KBM-7 (cell line): ENCODE measurements at places on chromosomes 11 and 22.

DNA sequence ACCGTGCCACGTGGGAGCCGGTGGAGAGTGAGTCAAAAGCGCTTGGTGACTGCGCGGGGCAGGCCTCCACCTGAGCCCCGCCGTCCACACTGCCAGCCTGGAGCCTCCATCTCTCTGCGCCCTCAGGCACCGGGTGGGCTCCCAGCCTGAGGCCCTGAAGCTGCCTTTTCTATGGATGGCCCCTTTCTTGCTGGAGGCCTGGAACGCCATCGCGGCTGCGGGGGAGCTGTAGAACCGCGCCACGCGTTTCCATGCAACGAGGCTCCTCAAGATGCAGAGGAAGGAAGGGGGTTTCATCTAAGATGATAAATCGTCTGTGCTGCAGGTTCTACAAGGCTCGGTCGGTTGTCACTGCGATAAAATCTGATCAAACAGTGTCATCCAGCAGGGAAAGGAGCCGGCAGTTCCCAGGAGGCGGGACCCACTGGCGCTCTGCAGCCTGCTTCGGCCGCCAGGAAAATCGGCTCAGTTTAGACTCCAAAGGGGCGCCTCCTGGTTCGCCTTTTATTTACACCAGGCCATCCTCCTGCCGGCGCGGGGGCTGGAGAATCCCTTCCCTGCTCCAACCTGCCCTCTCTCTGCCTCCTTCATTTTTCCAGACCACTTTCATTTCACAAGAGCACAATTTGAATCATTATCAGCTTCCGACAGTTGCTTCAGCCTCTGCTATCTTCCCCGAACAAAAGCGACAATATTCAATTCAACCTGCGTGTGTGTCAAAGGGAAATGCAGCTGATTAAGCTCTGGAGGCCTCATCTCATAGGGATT is 624.4 kb downstream of the BRD1 start:
- no peak for DNase-seq

GRCh38 chr22:38136607-38137006 is 26.1 kb upstream of the BAIAP2L2 start:
- DNase-seq: no peak

DNA sequence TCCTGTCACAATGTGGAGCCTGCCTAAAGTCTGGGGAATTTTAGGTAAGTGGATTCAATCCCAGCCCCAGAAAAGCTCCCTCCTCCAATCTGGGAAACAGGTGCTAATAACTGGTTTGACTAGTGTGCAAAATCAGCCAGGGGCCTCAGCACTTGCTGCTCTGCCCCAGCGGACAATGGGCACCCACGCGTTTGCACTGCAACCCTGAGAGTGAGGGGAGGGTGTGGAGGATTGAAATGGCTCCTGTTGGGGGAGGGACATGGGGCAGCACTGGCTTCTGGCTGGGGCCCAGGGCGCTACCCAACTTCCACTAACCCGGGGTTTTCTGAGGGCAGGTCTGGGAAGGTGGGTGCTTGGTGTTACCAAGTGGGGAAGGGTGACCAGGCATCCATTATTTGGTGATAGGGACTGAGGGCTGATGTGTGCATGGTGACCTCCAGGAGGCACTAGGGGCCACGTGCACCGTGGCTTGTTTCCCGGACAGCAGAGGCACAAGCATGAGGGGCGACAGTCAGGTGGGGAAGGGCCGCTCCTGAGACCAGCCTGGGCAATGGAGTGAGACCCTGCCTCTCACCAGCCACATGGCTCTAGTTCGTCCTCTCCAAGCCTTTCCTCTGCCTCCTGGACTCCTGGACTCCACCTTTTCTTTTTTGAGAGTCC is 4.3 kb upstream of the PNPLA5 start:
- DNase-seq: no peak

DNA sequence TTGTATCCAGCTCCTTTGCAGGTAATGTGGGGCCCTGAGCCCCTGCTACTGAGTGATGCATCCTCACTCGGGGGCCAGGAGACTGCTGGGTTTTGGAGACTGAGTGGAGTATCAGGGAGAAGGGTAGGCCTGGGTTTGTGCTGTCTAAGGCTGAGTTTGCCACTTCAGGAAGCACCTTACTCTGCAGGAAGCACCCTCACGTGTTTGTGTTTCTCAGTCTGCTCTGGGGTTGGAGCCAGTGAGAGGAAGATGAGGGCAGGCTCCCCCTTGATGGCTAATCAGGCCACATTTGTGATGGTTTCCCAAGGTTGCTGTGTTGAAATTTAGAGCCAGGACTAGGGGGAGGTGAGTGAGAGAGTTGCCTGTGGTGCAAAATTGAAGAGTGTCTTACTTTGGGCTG is 13.7 kb upstream of the THY1 start:
- DNase-seq: no peak

DNA sequence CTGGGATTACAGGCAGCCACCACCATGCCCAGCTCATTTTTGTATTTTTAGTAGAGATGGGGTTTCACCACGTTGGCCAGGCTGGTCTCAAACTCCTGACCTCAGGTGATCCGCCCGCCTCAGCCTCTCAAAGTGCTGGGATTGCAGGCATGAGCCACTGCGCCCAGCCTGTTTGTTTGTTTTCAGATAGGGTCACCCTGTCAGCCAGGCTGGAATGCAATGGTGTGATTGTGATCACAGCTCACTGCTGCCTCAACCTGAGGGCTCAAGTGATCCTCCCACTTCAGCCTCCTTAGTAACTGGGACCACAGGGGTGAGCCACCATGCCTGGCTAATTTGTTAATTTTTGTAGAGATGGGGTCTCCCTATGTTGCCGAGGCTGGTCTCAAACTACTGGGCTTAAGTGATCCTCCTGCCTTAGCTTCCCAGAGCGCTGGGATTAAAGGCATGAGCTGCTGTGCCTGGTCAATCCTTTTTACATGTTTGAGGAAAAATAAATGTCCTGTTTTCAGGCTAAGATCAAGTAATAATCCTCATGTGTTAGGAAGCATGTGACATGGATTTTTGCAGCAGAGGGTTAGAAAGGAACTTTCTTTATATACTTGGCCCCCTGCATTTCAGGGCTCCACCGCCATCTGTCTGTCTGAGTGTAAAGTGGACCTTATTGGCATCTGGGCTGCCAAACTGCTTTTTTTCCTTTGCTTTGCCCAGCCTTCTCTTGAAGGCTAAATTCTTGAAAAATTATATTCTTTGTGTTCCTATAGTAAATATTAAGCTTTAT is 4.8 kb upstream of the SLC3A2 start:
- DNase-seq: no peak

GRCh38 chr11:117972629-117973502 is 13.3 kb upstream of the IL10RA start:
- no peak for DNase-seq

- DNase-seq: no peak
Observed at GRCh38 chr11:44561275-44561805, 4.1 kb upstream of the CD82 start.

DNA sequence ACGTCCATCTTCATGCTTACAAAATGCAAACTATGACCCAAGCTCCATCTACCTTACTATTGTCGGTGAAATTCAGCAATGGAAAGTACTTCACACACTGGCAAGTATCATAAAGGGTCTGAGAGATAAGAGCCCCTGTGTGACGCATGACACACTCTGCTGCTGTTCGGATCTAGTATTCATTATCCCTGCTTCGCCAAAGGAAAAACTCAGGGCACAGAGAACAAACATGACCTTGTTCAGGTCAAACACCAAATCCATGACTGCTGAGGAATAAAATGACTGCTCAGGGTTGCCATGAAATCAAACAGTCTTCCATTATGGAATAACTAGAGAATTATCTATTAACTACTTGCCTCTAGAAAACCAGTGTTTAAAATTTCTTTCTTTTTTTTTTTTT is 73.0 kb downstream of the MICAL3 start:
- DNase-seq: no peak

GRCh38 chr22:37624017-37624365 is 15.4 kb downstream of the GGA1 start:
- no peak for DNase-seq

DNA sequence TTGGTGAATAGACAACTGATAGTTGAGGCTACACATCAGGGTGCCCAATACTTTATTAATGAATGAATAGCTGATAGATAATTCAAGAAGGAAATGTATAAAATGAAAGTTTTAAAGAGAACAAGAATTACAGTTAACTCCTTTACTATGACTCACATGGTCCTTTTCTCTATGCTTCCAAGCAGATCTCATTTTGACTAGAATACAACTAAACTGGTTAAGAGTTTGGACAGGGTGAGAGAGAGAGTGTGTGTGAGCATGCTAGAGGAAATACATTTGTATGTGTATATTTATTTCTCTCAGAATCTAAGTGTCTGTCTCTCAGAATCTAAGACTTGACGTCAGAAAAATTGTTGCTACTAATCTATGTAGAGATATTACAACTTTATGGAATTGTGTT is 66.7 kb downstream of the SIK2 start:
- DNase-seq: no peak

DNA sequence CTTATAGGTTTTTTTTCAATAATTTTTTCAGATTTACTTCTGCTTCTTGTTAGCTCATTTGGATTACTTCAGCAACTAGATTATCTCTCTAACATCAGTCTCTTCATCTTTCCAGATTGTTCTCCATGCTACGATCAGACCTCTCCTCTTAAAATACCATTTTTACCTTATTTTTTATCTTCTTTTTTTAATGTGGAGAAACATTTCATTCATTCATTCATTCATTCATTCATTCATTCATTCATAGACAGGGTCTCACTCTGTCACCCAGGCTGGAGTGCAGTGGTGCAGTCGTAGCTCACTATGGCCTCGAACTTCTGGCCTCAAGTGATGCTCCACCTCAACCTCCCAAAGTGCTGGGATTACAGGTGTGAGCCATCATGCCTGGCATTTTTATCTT is 189.4 kb downstream of the UVRAG start:
- no peak for DNase-seq

GRCh38 chr11:61793083-61793828 is 545 bp downstream of the FEN1 start:
- no peak for DNase-seq

GRCh38 chr11:93054881-93055280 is 85.4 kb downstream of the MTNR1B start:
- DNase-seq: no peak

DNA sequence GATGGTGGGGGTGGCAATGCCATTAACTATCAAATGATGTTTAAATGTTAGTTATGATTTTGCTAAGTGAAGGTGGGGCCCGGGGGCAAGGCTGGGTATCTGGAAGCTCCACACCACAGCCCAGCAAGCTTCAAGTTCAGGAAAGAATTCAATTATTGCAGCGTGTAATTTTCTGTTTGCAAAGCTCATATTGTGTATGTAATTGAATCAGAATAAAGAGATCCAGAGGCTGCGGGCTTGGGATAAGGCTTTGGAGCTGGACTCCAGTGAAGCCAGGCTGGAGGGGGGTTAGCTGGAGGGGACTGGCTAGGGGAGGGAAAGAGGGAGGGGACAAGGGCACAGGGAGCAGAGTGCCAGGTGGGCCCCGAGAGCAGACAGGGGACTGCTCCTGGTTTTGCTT is 557.1 kb upstream of the CADM1 start:
- DNase-seq: no peak

DNA sequence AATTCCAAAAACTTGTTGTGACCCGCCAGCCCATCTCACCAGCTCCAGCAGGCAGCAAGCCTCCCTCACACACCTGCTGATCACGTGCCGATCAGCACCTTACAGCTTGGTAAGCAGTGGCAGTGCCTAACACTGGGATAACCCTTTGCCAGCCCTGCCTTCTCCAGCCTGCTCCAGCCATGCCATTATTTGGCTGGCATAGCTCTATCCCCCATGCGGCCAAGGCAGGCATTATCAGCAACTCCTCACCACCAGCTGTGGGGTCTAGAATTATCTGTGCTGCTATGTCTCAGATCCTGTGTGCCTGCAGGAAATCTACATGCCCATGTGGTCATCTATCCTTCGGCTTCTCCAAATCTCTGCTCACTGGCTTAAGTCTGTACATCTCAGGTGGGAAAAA is 215.0 kb downstream of the ST3GAL4 start:
- DNase-seq: no peak

- no peak for DNase-seq
Observed at GRCh38 chr22:20745119-20745518, 28.8 kb upstream of the SERPIND1 start.

DNA sequence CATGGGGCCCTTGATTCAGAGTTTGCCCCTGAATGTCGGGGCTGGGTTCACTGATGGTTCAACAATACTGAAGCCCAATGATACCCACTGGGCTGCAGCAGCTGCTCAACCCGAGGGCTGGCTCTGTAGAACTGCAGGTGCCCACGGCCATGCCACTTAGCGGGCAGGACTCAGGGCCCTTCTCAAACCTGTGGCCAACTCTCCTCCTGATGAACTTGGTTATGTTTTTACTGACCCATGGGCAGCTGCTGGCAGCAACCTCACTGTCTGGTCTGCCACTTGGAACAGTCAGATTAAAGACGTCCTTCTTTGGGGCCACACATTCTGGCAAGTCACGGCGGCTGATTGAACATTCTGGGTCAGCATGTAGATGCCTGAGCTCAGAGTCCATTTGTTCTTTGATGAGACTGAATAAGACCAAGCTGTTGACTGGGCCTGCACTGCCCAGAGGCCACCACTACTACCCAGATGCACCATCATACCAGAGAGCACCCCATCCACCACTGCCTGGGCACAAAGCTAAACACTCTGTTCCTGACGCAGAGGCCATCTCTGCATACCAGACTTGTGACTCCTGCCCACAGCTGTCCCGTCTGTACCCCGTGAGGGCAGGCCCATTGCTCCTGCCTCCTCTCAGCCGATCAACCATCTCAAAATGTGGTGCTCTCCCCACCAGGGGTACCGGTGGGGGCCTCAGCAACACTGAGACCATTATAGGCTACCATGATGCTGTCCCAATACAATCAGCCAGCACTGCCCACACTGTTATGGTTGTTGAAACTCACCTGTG is 67.8 kb downstream of the SHANK2 start:
- DNase-seq: no peak

DNA sequence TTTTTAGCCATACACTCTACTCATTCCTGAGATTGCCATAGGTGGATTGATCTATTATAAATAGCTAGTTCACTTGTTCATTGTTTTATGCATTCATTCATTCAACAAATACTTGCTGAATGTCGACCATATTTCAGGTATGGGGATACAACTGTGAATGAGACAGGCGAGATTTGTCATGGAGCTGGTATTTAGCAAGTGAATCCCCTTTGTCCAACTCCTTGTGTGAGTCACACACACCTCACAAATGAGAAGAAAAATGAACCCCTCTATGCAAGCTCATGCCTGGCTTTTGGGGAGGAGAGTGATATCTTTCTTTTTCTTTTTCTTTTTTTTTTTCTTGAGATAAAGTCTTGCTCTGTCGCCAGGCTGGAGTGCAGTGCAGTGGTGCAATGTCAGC is 1.8 kb upstream of the AMPD3 start:
- no peak for DNase-seq

GRCh38 chr11:88421530-88421929 is 84.0 kb upstream of the CTSC start:
- peak; percentile 80 for DNase-seq

- peak; percentile 83 for DNase-seq
Observed at GRCh38 chr11:75536786-75537641, 11.3 kb upstream of the GDPD5 start.

DNA sequence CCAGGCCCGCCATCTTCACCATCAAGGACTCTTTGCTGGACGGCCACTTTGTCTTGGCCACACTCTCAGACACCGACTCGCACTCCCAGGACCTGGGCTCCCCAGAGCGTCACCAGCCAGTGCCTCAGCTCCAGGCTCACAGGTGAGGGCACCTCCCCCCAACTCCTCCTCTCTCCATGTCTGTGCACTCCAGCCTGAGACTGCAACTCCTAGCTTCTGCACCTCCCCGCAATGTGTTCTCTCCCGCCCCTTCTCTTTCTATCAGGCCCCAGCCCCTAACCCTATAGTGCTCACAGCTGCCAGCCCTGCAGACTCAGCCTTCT is 4.4 kb downstream of the RAD9A start:
- no peak for DNase-seq

GRCh38 chr11:95242091-95242844 is 11.3 kb upstream of the SESN3 start:
- no peak for DNase-seq

- no peak for DNase-seq
Observed at GRCh38 chr11:79232346-79232745, 208.5 kb downstream of the TENM4 start.
